Activated naive CD4-positive, alpha-beta T cell (primary cell): ENCODE measurements at places on chromosomes 7 and 10.

DNA sequence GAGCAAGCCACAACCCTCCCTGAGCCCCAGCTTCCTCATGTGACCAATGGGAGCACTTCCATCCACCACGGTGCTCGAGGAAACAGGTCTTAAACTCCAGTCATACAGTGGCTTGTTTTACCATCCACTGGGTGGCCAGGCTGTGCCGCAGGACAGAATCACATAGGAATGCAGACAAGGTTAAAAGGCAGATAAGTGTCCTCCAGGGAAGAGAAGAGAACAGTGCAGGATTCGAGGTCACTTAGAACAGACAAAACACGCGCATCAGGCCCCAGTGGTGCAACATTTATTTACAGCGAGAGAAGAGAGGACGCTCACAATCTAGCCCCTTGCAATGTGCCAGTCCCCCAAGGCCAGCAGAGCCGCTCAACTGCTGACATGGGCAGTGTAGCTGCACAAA, 92.8 kb downstream of the TMEM130 start:
- no peak for DNase-seq

- DNase-seq = no peak
Observed at GRCh38 chr10:104301907-104302690, 33.1 kb downstream of the GSTO2 start.

DNA sequence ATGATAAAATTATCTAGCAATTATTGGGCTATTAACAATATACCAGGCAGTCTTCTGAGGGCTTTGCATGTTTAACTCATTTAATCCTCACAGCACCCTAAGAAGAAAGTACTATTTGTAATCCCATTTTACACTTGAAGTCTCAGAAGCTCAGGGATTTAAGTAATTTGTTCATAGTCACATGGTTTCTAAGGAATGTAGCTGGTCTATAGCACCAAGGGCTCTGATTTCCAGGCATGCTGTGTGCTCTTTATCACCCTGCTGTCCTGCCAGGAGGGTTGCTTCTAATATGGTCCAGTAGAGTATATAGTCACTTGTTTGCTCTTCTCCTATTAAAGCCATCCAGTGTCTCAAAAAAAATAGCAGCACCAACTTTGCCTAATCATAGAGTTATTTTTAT, 417.2 kb downstream of the PLXDC2 start:
- no peak for DNase-seq

DNA sequence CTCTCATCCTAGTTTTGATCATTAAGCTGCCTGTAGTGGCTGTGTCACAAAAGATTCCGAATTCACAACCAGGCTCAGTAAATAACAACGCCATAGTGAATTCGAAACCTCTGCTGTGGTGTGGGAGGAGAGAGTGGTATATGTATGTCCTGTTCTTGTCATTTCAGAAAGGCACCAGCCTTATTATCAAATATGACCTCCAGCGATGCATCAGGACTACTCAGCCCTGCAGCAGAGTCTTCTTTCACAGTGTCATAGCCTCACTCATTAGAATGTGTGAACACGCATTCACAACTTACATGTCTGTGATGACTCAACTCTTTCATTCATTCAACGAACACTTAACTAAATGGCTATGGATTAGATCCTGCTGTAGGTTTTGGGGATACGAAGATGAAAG, 15.3 kb downstream of the AOC1 start:
- DNase-seq = no peak

DNA sequence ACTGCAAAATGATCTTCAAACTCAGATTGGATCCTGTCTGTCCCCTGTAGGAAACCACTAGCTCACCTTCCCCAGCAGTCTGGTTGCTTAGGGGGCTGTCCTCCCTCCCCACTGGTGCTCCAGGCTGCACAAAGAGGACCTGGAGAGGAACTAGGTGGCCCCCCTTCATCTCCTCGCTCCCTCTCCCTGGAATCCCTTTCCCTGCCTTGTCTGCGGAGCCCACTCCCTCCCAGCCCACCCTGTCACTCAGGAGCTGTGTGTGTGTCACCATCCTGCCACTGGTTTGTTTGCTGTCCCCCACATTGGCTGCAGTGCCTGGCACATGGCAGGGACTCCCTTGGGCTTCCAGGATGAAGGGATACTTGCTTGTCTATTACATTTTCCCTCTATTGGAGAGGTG, 35.5 kb upstream of the ZMIZ2 start:
- no peak for DNase-seq

- no peak for DNase-seq
Observed at GRCh38 chr10:119370111-119370741, 162.9 kb downstream of the GRK5 start.

- DNase-seq = no peak
Observed at GRCh38 chr10:51950371-51950995, 251.1 kb upstream of the CSTF2T start.

- DNase-seq = no peak
Observed at GRCh38 chr10:35889971-35890675, 248.0 kb upstream of the FZD8 start.
